Psoas muscle (tissue), 8 donors: ENCODE measurements at places on chromosomes 1 and 21. TPM values are rescaled to one million over a fixed set of nuclear protein-coding genes. Genes with fewer than 3 reads are reported as not detected.

Gene AMPD1
- polyA plus RNA-seq = 174 TPM

Gene ZFP69B
- 1.4 TPM for polyA plus RNA-seq

DNA sequence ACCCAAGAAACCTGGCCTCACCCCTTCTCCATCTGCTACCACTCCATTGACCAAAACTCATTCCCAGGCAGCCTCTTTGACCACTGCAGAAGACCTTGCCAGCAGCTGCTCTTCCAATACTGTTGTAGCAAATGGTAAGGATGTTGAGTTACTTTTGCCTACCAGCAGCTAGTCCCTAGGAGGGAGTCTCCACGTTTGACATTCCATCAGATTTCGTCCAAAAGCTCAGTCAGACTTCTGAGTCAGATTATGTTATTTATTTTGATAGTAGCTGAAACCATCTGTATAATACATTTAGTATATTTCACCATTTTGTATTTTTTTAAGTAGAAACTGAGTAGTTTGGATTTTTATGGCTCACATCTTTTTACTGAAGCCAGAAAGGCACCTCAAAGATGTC lies 51.5 kb upstream of the WNT2B start:
- DNase-seq = no peak

DNA sequence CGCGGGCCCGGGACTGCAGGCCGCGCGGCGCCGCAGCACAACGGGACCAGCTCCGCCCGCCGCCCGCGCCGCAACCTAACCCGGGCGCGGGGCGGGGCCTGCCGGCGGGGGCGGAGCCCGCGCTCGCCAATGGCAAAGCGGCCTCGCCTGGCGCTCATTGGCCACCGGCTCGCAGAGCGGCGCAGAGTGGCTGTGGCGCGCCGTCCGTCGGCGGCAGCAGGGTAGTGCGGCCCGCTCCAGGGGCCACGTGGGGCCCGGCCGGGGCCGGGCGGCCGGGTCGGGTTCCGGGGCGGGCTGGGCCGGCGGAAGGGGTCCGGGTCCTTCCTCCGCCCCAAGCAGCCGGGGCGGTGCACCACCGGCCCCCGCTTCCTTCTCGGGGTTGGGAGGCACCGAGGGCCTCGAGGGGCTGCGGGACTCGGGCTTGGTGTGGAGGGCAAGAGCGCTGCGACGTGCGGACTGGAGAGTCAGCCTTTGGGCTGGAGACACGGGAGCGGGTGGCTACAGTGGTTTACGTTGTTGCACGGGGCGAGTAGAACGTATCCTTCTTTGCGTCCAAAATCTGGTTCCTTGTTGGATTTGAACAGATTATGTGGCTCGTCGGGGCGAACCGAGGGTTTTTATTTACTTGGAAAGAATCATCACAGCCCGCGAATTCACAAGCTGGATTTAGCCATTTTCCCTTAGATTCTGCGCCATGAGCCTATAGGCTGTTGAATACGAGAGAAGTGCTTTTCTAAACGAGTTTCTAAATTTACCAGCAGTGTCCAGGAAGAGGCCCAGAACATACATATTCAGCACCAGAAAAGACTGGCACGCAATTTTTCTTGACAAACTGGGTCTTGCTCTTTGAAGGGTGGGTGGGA lies at the start of gene SRM:
TSS of gene SRM (minus strand) at position 51 of the 863 bp plus-strand sequence. CDS start 75 bp downstream, outside the sequence.
- DNase-seq = peak; percentile 93

GRCh38 chr1:18951818-18952391 lies 4.6 kb downstream of the IFFO2 start:
- no peak for DNase-seq

Gene ABCA4
- polyA plus RNA-seq = not detected

Gene OR2T29
- not detected for polyA plus RNA-seq

DNA sequence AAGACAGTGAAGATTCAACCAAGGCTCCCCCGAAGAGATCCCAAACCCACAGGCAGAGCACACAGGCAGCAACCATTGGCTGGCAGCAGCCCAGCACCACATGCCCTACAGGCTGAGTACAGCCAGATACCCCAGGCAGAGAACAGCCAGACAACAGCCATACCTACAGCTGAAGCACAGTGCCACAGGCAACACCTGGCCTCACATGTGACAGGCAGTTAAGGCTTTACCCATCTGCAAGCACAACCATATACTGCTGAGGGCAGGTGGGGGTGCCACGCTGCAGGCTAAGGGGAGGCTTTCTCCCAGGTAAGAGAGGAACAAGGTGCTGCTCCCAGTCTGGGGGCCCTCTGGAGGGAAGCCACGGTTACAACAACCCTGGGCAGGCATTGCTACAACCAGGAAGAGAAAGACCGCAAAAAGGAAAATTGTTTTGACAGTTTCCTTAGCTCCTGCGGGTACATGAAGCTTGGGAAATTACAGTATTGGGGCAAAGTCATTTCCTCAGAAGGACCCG lies 12.3 kb downstream of the CHIT1 start:
- no peak for DNase-seq

Gene HECTD3
- 35.1 TPM for polyA plus RNA-seq

- DNase-seq = no peak
Observed at GRCh38 chr1:156245451-156246232, 2.2 kb downstream of the PAQR6 start.

Gene KCNA2
- polyA plus RNA-seq = 0.43 TPM

GRCh38 chr1:152495066-152495675 lies 15.4 kb upstream of the LCE5A start:
- DNase-seq = no peak

DNA sequence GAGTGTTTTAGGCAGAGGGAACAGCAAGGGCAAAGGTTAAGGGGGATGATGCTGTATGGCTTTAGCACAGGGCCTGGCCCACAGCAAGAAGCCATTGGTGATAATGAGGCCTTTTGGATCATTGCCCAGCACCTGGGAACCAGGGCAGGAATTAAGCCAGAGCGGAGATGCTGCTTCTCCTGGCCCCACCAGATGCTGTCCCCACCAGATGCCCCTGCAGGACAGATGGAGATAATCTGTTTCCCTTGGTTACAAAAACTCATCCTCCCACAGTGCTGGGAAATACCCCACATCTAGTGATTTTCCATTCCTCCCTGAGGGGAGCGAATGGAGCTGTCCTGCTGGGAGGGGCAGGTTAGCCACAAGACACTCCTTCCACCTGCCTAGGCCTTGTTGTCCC lies 18.8 kb downstream of the OPRD1 start:
- DNase-seq = no peak

Gene DRAXIN
- polyA plus RNA-seq = not detected

- DNase-seq = peak; percentile 56
Observed at GRCh38 chr1:108560874-108561459, 1.1 kb downstream of the EEIG2 start.

GRCh38 chr21:37219761-37220432 lies 47.2 kb downstream of the VPS26C start:
- DNase-seq = no peak

- DNase-seq = no peak
Observed at GRCh38 chr1:65020774-65021173, 54.4 kb upstream of the JAK1 start.

Gene RNPEP
- 6.2 TPM for polyA plus RNA-seq

Gene EVI5
- polyA plus RNA-seq = 2.3 TPM
